Transverse colon (tissue), 4 donors: ENCODE measurements at places on chromosomes 2 and 18.

- no peak for DNase-seq
Observed at GRCh38 chr2:105654474-105655004, 90.2 kb upstream of the NCK2 start.

DNA sequence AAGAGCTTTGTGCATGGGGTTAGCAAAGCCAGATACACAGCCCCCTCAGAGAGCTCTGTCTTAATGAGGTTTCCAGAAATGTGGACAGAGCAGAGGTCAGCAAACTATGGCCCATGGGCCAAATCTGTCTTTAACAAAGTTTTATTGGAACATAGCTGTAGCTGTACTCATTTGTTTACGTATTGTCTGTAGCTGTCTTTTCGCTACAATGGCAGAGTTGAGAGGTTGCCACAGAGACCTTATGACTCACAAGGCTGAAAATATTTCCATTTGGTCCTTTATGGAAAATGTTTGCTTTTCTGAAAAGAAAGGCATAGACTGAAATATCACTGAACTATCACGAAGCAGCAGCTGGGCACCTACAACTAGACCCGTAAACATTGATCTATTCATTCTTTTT is 841.8 kb downstream of the SLC4A3 start:
- DNase-seq, result no peak

- no peak for DNase-seq
Observed at GRCh38 chr2:29072971-29073725, 1.2 kb downstream of the PCARE start.

- DNase-seq, result no peak
Observed at GRCh38 chr2:86069091-86069685, 36.5 kb downstream of the POLR1A start.

- DNase-seq, result no peak
Observed at GRCh38 chr2:20584045-20584398, 66.9 kb downstream of the HS1BP3 start.

DNA sequence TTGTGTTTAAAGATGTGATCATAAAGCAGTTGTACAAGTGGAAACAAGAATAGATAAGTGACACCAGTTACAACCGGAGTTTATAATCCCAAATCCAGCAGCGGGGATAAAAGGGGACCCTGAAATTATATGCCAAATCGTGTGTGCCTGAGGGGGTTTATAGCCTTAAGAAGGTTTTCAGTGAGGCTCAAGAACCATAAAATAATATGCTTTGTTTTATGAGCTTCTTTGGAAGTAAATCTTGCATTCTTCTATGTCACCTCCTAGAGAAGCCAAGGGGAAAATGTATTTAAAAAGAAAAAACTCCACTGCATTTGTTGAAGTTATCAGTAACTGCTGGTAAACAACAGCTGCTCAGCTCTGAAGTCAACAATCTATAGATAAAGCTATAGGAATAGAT is 25.8 kb upstream of the MAP3K20 start:
- no peak for DNase-seq
